Stimulated activated CD4-positive, alpha-beta T cell treated with anti-CD3 and anti-CD28 coated beads, Interleukin-4, amount 100 ng/mL, for 48 hours (primary cell): ENCODE measurements at places on chromosomes 5 and 9.

DNA sequence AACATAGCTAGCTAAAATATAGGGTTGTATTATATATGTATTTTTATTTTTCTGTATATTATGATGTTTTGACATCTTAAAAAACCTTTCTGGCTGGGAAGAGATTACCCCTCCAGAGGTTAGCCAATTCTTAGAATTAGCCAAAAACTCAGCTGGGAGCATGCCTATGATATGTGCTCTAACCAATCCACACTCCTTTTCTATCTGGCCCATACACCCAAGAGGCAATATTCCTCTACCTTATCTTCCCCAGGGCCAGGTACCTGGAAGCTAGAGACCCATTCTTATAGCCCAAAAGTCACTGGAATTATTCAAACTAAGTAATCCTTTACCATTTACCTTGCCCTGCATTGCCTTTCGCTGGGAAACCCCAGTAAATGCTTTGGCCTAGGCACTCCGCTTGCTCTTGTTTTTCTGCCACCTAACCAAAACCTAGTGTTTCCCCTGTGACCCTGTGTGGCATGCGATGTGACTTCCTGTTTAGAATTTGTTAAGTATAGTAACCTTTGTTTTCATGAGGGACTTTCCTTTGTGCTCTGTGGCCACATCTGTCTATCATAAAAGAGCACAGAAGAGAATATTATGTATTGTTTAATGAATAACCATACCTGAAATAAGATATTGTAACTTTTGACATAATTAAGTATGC, 37.4 kb downstream of the CSNK1G3 start:
- no peak for DNase-seq

DNA sequence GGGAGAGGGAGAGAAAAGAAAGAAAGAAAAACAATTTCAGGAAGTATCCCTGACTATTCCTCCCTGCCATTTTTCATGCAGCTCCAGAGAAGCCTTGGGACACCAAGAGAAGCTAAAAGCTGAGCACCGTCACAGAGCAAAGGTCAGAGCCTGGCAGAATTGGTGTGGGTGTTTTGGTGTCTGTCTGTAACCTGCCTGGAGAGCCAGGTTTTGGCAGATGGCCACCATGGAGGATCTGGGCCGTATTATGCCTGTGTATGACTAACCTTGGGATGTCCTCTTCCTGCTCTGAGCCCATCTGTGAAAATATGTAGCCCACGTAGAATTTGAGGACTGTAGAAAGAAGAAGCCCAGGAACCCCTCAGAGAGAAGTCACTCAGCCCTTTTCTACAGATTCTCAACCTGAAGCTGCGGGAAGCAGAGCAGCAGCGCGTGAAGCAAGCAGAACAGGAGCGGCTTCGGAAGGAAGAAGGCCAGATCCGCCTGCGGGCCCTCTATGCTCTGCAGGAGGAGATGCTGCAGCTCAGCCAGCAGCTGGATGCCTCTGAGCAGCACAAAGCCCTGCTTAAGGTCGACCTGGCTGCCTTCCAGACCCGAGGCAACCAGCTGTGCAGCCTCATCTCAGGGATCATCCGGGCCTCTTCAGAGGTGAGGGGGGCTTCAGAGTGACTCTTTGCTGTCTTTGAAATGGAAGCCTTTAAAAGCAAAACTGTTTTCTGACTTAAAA, 18.8 kb downstream of the GLE1 start:
- no peak for DNase-seq

- DNase-seq: no peak
Measured at GRCh38 chr5:176943816-176944215, 44.7 kb upstream of the HK3 start.

- no peak for DNase-seq
Measured at GRCh38 chr9:92208693-92209524, 84.6 kb downstream of the IARS1 start.

DNA sequence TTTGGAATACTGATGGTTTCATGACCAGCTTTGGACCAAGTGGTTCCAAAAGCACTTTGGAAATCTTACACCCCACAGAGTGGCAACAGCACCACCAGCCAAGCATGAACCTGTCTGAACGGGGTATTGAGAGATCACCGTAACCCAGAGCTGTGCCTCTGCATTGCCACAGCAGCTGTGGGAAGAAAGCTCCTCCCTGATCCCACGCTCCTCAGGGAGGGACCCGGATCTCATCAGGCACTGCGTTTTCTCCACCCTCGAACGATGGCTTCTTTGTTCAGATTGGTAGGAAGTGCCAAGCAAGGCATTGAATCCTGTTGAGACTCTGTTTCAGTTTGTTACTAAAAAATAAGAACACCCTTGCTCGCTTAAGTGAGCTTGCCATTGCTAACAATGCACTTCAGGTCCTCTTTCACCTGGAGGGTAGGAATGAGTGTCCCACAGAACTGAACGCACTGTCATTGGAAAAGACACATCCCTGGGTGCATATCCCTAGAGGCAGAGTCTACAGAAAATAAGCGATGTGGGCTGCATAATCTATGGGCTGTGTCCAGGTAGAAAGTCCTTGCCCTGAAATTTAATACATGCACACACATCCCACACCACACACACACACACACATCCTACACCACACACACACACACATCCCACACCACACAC, 118.0 kb upstream of the ICE1 start:
- no peak for DNase-seq

- DNase-seq: no peak
Measured at GRCh38 chr5:74257645-74258313, 382.7 kb downstream of the ENC1 start.

DNA sequence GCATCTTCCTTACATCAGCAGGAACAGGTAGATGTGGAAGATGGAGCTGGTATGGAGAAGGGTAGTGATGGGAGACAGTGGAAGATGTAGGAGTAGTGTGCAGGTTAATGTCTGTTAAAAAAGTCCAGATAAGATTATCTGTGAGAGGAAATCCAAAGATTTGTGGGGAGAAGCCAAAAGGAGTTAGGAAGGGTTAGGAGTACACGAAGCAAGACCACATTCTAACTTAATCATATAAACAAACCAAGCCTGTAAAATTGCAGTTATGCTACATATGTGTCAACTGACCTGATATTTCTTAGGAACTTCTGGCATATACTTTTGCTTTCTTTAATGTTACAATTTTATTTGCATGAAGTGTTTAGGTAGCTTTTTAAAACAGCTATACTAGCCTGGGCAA, 142.1 kb upstream of the DMRT1 start:
- no peak for DNase-seq

- DNase-seq: no peak
Measured at GRCh38 chr5:100905259-100905914, 2.3 kb upstream of the ST8SIA4 start.

DNA sequence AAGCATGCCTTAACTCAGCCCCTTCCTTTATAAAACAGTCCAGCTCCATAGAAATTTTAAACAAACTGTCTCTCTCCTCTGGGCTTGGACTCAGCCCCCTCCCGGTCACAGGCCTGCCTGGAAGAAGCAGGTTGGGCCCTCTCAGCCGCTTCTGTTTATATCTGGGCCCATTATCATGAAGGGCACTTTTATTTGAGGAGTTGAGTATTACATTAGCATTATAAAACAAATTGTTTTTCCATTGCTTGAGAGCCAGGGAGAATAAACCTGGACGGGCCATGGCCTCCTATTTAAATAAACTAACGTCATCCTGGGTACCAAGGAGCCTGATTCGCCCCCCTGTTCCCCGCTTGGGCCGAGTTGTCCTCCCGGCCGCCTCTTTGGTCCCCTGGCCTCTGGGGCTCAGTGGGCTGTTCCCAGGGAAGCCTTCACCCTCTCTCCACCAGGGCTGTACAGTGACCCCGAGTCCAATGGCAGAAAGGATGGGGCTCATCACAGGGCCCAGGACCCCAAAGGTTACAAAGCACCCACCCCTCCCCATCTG, 13.2 kb downstream of the IRX2 start:
- no peak for DNase-seq

DNA sequence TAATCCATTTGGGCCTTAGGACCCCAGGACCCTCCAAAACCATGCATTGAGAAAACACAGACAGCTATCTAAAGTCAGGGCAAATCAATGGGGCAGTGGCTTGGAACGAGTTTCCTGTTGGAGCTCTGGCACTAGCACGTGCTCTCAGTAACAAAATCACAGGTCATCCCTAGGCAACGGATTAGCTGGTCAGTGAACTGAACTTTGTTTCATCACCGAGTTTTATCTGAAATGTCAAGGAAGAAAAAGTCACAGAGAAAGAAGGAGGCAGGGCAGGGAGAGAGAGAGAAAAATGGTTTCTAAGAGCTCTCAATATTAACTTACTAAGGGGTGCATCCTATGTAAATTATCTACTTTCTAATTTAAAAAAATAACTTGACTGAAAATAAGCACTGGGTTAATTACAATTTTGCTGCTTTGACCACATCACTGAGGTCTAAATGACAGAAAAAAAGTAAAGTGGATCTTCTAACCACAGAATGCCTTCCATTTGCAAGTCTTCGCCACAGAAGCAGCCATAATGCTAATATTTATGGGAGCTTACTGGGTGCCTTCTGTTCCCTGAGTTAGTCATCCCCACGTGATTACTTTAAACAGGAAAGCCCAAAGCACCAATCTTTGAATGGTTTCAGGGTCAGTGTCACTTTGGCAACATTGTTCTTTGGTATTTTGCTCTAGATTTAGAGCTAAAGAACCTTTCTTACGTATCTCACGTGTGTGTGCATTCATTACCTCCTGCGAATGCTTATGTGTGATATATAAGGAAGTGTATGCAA, 503.9 kb downstream of the RASEF start:
- no peak for DNase-seq

GRCh38 chr5:9409413-9409960, 136.4 kb downstream of the SEMA5A start:
- DNase-seq: no peak

GRCh38 chr5:80686757-80687156, 32.0 kb upstream of the DHFR start:
- no peak for DNase-seq

- DNase-seq: no peak
Measured at GRCh38 chr9:35608221-35608620, 3.2 kb downstream of the TESK1 start.

GRCh38 chr9:15101095-15101494, 190.9 kb upstream of the FREM1 start:
- DNase-seq: no peak

DNA sequence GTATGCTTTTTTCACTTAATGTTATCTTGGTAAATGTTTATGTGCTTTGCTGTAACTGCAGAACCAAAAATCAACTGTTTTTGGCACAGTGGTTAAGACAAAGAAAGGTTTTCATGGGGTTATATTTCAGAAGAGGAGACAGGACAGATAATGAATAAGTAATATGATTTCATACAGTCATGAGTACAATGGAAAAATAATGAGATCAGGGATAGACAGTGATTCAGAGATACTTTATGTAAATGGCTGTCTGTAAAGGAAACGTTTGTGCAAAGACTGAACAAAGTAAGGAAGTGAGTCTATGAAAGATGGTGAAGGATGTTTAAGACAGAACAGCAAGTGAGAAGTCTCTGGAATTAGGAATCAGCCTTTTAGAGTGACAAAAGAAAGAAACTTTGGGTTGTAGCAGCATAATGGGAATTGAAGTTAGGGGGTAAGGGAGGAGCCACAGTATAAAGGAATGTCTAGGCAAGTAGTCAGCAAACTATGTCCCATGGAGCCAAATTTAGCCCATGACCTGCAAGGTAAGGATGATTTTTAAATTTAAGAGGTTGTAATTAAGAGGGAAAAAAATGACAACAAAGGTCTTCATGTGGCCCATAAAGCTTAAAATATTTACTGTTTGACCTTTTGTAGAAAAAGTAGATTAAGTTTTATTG, 55.0 kb downstream of the TNPO1 start:
- DNase-seq: no peak

DNA sequence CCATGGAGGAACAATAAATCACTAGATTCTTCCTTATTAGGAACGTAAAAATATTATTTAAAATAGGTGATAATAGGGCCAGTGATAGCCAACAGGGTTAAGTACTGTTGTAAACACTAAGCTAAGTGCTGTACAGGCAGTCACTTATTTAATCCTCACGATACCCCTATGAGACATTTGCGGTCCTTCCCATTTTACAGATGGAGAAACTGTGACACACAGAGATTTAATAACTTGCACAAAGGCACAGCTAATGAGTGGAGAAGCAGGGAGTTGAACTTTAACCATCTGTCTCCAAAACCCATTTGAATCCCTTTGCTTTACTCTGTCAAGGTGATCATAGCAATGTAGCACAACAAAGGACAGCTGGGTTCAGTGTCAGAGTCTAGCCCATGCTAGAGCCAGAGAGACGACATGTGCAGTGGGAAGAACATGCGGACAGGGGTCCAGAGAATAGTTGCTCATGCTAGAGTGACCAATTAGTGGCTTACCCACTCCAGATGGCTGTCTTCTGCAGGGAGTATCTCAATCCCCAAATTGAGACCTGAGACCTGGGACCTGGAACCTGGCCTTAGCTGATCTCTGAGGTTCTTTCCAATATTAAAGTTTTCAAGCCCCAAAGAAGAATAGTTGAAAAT, 28.9 kb downstream of the STXBP1 start:
- DNase-seq: no peak

- no peak for DNase-seq
Measured at GRCh38 chr5:8157320-8157822, 288.4 kb downstream of the MTRR start.

GRCh38 chr5:124981901-124982300, 235.5 kb upstream of the ZNF608 start:
- no peak for DNase-seq

DNA sequence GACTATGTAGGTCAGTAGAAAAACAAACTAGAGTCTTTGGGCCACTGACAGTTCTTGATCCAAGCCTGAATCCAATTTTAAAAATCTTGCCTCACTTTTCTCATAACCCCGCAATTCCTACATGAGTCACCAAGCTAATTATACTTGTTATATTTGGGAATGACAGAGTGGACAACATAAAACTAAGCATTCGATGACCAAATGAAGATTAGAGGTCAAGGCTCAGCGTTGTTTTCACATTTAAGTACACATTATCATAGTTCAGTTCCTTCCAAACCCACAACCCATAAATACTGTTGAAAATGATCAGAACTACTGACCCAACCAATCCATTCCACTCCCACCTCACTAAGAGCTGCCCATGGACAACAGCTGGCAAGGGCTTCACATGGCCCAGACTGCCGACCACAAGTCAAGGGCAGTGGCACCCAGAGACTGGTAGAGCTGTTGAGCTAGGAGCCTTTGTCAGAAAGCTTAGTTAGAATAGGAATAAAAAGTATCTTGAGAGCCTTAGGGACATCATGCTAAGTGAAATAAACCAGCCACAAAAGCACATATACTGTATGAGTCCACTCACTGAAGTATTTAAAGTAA, 64.2 kb downstream of the MYO10 start:
- no peak for DNase-seq

DNA sequence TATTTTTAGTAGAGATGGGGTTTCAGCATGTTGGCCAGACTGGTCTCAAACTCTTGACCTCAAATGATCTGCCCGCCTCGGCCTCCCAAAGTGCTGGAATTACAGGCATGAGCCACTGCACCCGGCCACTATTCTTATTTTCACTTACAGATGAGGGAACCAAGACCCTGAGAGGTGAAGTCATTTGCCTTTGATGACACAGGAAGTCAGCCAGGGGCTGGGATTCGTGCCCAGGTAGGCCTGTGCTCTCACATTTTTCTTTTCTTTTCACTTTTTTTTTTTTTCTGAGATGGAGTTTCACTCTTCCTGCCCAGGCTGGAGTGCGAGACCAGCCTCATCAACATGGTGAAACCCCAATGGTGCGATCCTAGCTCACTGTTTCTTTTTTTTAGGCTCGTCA, 22.2 kb downstream of the ENG start:
- DNase-seq: no peak

GRCh38 chr9:134644725-134645606, 3.4 kb downstream of the COL5A1 start:
- no peak for DNase-seq

GRCh38 chr5:169503886-169504285, 79.7 kb upstream of the SPDL1 start:
- no peak for DNase-seq

GRCh38 chr9:36141288-36141687, 4.8 kb downstream of the GLIPR2 start:
- DNase-seq: no peak
